ENCODE measurements at places on chromosomes 7 and 10.

- peak; percentile 87 for DNase-seq
These were observed 28.9 kb upstream of the ECHDC3 start for GRCh38 chr10:11713186-11713743.

DNA sequence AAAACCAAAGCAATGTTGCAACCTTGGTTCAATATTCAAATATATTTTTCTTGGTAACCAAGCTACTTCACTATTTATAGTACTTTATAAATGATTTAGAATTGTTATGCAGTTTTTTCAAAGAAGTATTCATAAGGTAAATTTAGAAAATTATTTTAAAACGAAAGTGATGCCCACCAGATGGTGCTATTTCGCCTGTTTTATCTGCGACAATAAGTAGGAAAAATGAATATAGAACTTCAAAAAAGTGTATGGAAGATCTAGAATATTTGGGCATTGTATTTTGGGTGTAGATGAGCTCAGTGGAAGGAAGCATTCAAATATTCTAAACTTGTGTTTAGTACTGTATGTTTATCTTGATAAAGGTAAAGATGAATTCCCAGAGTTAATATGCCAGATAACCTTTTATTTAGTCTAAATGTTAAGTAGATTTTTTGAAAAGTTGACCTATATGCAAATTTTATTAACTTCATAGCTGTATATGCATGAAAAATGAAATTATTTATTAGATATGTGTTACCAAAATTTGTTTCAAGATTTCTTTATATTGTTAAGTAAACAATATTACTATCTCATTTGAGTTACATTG, 93.2 kb downstream of the ADK start:
- no peak for DNase-seq

DNA sequence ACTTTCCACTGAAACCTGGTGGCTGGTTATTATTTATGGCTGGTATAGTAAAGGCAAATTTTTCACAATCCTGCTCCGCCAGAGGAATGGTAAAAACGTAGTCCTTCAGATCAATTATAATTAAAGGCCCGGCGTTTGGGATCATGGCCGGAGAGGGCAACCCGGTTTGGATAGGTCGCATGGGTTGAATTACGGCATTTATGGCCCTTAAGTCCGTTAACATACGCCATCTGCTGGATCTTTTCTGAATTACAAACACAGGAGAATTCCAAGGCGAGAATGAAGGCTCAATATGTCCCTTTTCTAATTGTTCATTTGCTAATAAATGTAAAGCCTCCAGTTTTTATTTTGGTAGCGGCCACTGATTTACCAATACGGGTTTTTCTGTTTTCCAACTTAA, 11.3 kb upstream of the TAS2R3 start:
- no peak for DNase-seq

- DNase-seq: peak; percentile 81
These were observed 15.3 kb upstream of the ASB4 start for GRCh38 chr7:95470452-95470851.

DNA sequence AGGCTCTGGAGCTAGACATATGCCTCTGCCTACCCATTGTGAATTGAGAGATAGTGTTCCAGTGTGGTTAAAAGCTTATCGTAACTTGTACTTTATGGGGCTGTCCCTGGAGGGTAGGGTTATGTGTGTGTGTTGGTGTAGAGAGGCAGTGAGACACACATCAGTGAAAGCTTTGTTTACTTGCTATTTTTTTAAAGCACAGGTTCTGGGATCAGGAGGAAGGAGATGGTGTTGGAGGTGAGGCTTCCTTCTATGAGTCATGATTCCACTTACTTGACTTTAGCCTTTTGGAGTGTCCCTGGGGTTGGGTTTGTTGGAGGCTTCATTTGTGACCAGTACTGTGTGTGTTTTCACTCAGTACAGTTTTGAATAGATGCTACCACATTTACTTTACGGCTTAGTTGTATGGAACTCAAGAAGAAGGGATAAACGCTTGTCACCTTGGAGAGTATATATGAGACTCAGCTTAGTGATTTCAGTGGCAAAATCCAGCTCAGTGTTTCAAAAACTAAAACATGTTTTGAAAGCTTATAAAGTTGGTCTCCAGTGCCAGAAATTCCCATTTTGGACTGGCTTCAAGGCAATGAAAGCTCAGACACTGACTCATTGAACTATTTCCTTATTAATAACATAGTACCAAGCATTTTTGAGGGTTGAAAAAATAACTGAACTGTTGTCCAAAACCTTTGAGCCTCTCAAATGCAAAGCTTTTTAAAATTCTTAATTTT, 106.2 kb downstream of the PLXDC2 start:
- DNase-seq: peak; percentile 83

- no peak for DNase-seq
These were observed 77.6 kb upstream of the PRLHR start for GRCh38 chr10:118672766-118673715.

DNA sequence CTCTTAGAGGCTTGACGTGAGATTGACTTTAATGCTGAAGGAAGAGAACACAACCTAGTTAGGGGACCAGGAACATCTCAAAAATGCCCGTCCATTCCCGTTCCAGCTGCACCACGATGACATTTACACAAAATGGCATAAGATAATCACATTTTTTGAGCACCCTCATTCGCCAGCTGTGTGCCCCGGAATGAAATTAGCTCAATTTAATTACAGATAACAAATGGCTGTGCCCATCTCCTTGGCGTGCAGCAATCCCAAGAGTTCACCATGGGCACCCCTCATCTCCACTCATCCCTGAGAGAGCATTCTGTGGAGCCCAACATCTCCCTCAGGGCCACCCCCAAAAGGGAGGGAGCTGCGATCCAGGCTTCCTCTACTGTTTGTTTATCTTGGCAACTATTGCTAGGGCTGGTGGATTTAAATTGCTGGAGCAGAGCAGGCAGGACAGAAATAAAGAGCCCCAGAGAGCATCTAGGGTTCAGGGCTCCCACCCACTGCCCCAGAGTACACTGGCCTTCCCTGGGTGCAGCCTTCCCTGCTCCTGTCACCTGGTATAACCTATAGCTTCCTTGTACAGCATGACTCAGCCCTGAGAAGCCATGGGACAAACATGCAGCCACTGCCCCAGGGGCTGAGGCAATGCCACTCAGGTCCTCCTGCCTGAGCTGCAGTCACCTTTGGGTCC, 263.5 kb downstream of the ZEB1 start:
- DNase-seq: peak; percentile 23

- DNase-seq: no peak
These were observed 7.7 kb downstream of the SLC37A3 start for GRCh38 chr7:140390466-140391190.

- DNase-seq: no peak
These were observed 20.2 kb downstream of the C10orf67 start for GRCh38 chr10:23324351-23324750.

- DNase-seq: no peak
These were observed 289.9 kb upstream of the LRRN3 start for GRCh38 chr7:110800984-110801383.

DNA sequence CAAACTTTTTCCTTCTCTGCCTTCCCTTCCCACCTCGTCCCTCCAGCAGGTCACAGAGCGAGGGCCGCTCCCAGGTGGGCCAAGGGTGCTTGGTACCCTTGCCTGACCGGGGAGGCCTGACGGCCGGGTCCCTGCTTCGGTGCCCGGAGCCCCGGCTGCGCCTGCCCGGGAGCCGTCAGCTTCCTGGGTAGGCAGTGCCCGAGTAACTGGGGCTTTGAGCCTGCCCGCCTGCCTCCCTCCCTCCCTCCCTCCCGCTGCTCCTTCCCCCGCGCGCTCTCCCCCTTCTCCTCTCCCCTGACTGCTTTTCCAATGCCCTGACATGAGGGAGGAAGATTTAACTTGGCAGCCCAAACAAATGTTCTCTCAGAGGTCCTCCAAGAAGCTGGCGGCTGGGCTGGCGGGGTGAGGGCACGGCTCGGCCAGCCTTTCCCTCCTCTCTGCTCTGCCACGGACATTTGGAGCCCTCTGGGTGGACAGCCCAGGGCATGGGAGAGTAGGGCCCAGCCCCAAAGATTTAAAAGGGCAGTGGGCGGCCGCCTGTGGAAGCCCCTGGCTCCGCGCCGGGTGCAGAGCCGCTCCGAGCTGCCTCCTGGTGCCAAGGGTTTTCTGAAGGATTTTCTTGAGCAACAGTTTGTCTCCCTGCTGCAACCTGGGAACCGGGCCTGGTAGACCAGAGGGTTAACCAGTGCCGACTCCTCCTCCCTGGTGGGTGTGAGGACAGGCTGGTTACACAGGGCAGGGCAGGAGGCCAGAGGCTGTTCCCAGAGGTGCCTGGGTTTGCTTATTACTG, 2.0 kb downstream of the ZMIZ1 start:
- DNase-seq: peak; percentile 45

- DNase-seq: no peak
These were observed 58.6 kb upstream of the ABCB4 start for GRCh38 chr7:87534072-87534471.

- DNase-seq: peak; percentile 25
These were observed 21.4 kb upstream of the GNAT3 start for GRCh38 chr7:80533287-80533686.

Data from brain microvascular endothelial cell (primary cell).